GOT3 (cell line): ENCODE measurements at places on chromosomes 16 and 17.

- no peak for DNase-seq
Measured at GRCh38 chr17:48024149-48025039, 13.2 kb downstream of the COPZ2 start.

- DNase-seq: no peak
Measured at GRCh38 chr17:57994436-57994835, 6.4 kb upstream of the VEZF1 start.

- no peak for DNase-seq
Measured at GRCh38 chr17:73231395-73231794, 30.3 kb downstream of the CPSF4L start.

DNA sequence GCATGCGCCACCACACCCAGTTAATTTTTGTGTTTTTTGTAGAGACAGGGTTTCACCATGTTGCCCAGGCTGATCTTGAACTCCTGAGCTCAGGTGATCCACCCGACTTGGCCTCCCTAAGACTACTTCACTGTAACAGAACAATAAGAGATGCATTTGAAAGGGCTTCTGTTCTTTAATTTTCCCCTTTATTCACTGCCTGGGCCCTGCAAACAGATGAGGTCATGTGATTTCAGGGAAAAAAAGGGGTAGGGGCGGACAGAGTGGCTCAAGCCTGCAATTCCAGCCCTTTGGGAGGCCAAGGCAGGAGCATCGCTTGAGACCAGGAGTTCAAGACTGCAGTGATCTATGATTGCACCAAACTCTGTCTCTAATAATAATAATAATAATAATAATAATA, 36.3 kb downstream of the TMEM114 start:
- DNase-seq: no peak

- no peak for DNase-seq
Measured at GRCh38 chr16:83925095-83925905, 26.4 kb downstream of the MLYCD start.

DNA sequence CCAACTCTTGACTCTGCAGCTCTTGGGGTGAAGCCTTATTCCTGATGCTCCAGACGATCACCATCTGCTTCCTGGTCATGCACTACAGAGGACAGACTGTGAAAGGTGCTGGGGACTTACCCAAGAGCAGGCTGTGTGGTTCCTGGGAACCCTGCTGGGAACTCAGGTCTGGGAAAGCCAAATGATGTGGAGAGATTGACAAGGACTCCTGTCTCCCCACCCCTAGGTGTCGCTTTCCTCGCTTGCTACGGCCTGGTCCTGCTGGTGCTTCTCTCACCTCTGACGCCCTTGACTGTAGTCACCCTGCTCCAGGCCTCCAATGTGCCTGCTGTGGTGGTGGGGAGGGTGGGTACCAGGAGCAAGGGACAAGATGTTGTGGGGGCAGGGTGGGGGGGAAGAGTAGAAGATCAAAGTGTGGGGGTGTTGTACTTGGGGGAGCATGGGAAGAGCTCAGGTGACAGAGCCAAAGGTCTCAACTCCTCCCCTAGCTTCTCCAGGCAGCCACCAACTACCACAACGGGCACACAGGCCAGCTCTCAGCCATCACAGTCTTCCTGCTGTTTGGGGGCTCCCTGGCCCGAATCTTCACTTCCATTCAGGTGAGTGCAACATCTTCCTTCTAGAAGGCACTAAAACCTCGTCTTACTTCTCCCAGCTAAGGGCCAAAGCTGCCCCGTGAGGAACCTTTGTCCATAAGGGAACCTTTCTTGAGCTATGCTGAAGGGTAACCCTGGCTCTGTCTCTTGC, 3.0 kb downstream of the SOX15 start:
- no peak for DNase-seq

DNA sequence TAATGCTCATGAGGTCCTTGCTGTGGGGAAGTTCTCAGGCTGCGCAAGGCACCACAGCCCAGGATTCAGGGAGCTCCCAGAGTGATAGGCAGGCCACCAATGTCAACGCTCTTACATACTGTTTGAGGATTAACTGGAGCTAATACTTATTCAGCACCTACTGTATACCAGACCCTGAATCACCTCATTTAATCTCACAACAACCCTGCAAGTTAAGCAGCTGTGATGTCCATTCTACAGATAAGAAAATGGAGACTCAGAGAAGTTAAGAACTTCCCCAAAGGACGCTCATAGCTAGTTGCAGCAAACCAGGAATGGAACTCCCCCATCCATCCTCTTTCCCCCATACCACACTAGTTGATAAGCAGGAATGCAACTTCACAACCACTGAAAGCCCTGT, 25.5 kb upstream of the CCR7 start:
- DNase-seq: no peak

DNA sequence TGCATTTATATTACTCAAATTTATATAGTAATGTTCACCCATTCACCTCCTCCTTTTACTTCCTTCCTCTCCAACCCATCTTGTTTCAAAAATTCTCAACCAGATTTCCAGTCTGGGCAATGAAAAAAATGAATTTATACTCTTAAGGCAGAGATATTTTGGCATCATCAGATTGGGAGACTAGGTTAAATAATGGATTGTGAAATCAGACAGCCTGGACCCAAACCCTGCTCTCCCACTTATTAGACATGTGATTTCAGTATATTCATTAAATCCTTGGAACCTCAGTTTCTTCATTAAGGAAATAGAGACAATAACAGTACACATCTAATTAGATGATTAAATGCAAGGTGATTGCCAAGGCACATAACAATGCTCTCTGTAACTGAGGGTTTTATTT, 7.8 kb downstream of the ACSM1 start:
- DNase-seq: no peak

DNA sequence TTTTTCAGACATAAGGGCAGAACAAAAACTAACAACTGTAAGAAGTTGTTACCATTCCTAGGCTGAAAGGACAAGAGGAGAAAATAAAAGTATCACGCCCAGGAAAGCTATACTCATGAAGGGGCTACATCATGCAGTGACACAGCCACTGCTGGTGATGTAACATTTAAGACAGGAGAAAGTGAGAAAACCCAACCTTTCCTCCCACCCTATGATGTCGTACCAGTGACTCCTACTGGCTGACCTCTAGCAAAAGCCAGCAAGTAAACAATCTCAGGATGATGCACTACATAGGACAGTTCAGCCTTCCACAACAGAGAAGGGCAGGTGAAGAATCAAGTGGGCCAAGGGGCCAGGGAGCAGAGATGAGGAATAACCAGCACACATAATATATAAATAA, 14.0 kb upstream of the OR1E2 start:
- DNase-seq: no peak

DNA sequence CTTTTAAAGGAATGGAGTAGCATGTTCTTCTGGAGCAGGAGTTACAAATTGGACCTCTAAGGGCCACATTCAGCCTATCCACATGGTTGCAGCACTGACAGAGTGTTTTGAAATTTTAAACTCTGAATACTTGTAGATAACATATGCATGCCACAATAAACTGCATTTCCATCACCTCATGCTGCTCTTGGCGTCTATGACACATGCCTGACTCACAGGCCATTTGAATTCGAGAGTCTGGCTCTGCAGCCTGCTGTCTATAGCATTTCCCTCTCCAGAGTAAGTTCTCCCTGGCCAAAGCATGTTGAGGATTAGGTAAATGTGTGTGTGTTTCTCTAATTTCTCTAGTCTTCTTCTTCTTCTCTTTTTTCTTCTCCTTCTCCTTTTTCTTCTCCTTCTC, 28.7 kb upstream of the MYOCD start:
- DNase-seq: peak; percentile 16

GRCh38 chr17:1714980-1715802, 5.0 kb upstream of the TLCD2 start:
- DNase-seq: peak; percentile 77

GRCh38 chr17:31417051-31417792, 25.7 kb downstream of the RAB11FIP4 start:
- no peak for DNase-seq

DNA sequence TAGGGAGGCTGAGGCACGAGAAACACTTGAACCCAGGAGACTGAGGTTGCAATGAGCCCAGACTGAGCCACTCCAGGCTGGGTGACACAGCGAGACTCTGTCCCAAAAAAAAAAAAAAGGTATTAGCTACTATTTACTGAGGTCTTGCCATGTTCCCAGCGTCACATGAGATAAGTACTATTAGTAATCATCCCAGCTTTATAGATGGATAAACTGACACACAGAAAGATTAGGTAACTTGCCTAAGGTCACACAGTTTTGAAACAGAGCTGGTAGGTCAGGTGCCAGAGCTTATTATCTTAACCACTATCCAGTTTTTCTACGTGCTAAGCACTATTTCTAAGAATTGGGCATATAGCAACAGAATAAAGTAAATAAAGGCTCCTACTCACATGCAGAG, 51.6 kb downstream of the TEX14 start:
- DNase-seq: no peak

- DNase-seq: no peak
Measured at GRCh38 chr17:40610359-40610758, 37.3 kb downstream of the SMARCE1 start.

GRCh38 chr17:70535986-70536385, 366.7 kb downstream of the KCNJ2 start:
- no peak for DNase-seq

GRCh38 chr17:43134774-43135453, 9.8 kb upstream of the BRCA1 start:
- no peak for DNase-seq

DNA sequence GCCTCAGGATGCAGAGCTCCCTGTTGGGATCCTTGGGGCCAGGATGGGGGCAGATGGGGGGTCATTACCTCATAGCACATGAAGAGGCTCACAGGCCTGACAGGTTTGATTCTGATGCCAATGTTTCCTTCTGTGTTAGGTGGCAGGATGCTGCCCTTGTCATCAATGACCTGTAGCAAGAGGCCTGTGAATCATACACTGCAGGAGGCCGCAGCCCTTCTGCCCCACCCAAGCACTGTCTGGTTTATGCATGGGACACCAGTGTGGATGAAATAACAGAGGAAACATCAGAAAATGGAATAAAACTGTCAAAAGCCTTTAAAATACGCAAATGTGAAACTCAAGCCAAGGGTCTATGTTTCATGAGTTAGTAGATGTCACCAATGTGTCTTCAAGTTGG, 60.5 kb upstream of the ACSM2B start:
- DNase-seq: no peak

DNA sequence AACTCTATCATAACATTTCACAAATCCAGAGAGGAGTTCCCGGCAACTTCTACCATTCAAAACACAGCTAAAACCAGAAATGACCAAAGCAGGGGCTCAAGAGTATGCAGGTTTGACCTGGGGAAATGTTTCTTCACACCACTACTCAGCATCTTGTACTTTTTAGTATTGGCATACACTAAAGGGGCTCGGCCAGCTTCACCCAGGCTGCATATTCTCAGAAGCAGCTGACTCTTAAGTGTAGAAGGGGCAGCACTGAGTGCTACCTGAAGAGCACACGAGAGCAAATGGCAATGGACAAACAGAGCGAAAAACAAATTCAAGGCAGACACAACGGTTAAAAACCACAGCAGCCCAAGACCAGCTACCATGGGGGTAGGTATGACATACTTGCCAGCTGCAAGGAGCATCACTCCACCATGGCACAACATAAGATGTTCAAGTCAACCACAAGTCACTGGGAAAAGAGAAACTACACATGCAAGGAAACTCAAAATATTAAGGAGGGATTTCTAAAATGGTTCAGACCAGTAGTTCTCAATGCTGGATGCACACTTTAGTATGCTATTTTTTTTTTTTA, 34.4 kb downstream of the N4BP1 start:
- DNase-seq: no peak

DNA sequence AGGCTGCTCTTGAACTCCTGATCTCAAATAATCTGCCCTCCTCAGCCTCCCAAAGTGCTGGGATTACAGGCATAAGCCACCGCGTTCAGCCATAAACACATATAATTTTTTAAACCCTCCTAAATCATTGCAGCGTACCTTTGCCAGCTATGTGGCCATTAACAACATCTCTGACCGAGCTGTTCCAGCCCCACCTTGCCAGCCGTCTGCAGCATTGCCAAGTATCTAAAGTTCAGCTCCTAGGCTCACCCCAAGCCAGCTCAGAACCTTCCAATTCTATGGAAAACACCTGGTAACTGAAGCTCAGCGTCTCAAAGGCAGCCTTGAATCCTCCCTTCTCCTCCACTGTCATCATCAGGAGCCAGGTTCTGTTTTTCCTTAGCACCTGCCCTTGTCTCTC, 5.1 kb upstream of the MEIOB start:
- DNase-seq: no peak

DNA sequence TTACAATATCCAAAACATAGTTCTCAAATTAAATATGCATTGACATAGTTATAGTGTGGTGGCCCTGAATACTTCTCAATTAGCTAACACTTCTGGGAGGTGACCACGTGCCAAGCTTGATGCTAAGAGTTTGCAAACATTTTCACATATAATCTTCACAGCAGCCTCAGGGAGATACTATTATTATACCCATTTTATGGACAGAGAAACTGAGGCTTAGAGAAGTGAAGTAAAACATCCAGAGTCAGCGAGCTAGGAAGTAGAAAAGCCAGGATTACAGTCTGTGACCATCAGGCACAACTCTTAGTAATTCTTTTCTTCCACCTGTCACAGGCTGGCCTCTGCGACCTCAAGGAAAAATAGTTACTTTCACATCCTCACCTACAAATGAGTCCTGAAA, 102.2 kb upstream of the IRX6 start:
- DNase-seq: no peak
